Eye (tissue), 1 donor: ENCODE measurements at places on chromosomes 6 and 20.

- peak; percentile 53 for DNase-seq
Observed at GRCh38 chr6:134740473-134741199, 209.3 kb downstream of the ALDH8A1 start.

- DNase-seq, result no peak
Observed at GRCh38 chr20:23144856-23145255, 58.7 kb upstream of the CD93 start.

GRCh38 chr6:152846825-152847224 lies 96.2 kb downstream of the VIP start:
- DNase-seq, result no peak

- no peak for DNase-seq
Observed at GRCh38 chr6:10595731-10596664, 74.8 kb downstream of the GCNT2 start.

DNA sequence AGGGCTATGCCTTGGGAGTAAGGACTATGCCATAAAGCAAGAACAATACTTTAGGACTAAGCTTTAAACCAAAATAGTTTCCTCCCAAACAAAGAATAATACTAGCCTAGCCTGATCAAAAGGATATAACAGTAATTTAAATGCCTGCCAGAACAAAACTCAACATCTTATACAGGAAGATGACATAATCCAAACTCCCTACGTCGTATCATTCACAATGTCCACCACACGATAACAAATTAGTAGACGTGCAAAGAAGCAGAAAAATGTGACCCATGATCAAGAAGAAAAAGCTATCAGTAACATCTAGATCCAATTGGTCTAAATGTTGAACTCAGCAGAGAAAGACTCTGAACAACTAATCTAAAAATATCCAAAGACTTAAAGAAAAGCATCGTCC lies 65.8 kb downstream of the RSPH3 start:
- no peak for DNase-seq

DNA sequence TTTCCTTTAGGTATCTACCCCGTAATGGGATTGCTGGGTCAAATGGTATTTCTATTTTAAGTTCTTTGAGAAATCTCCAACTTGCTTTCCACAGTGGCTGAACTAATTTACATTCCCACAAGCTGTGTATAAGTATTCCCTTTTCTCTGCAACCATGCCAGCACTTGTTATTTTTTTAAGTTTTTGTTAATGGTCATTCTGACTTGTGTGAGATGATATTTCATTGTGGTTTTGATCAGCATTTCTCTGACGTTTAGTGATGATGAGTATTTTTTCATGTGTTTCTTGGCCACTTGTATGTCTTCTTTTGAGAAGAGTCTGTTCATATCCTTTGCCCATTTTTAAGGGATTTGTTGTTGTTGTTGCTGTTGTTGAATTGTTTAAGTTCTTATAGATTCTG lies 871.1 kb downstream of the KIF16B start:
- DNase-seq, result peak; percentile 11

DNA sequence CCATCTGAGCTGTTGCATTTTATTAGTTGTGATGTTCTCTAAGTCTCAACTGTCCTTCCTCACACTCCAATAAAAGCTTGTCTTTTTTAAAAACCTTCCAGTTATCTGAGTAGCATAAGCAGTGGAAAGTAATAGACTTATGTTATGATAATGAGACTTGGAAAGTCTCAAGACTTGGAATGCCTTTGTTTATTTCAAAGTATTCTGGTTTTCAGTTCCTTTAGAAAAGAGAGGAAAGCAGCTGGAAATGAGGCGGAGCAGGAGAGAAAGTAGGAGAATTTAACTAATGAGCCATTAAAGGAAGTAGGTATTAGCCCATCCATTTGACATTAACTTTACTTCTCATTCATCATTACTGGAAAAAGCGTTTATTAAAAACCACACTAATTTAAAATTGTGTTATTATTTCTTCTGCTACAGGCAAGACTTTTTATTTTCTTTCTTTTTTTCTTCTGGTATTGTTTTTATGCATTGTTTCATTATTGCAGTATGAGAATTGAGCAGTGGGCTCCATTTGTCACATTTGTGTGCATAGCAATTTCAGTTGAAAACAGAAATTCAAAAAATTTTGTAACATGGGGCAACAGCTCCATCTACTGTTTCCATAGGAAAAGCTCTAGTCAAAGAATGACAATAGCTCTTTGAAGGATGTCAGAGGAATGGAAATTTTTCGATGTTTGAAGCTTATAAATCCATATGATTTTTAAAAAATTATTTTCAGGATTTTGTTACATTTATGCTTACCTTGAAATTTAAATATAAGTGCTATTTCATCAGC lies 194.8 kb downstream of the COL9A1 start:
- peak; percentile 90 for DNase-seq

- no peak for DNase-seq
Observed at GRCh38 chr20:49519777-49520359, 37.4 kb upstream of the KCNB1 start.

GRCh38 chr20:7305976-7306375 lies 538.5 kb downstream of the BMP2 start:
- no peak for DNase-seq

GRCh38 chr6:30511169-30511546 lies 21.8 kb downstream of the HLA-E start:
- DNase-seq, result no peak

- no peak for DNase-seq
Observed at GRCh38 chr6:168439794-168440450, 1.1 kb upstream of the SMOC2 start.

- no peak for DNase-seq
Observed at GRCh38 chr6:42403831-42404230, 47.9 kb downstream of the TRERF1 start.

DNA sequence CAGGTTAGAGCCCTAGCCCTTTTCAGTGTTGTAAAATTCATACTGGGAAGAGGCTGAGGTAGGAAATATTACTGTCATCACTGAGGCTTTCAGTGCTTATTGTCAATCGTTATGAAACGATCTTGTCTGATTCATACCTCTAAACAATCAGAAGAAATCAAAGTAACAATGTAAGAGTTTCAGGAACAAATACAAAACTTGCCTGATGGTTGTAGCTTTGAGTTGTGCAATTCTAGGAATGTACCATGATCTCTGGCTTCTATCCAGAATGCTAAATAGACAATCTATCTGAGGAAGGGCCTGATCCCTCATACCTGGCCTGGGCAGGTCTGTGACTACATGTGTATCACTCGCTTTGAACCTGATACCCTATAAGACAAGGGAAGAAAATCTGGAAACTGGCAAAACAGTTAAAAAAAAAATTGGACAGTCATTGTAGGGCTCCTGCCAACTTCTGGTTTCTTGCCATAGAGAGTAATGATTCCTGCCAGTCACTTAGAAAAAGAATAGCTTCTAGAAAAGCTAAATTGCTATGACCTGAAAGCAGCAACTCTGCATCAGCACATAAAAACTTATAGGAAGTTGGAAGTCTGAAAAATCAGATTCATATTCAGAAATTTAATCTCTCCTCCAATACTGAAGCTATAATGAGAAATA lies 234.7 kb downstream of the BTBD9 start:
- DNase-seq, result no peak

- DNase-seq, result no peak
Observed at GRCh38 chr20:41352106-41352505, 11.5 kb downstream of the LPIN3 start.

DNA sequence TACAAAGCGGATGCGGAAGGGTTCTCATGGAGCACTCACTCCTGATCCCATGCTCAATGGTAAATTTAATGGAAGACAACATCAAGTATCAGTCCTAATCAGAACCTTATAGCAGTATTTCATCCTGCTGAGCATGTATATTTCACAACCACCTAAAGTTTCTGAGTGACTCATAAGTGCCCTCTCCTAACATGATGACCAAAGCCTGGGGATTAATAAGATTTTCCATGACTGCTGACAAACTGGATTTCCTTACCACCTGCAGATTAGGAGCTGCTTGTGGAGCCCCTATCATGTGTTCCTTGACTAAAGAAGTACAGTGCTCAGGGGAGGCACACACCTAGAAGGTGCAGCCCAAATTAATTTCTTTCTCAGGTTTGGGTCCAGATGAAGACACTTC lies 112.8 kb downstream of the INSM1 start:
- no peak for DNase-seq

DNA sequence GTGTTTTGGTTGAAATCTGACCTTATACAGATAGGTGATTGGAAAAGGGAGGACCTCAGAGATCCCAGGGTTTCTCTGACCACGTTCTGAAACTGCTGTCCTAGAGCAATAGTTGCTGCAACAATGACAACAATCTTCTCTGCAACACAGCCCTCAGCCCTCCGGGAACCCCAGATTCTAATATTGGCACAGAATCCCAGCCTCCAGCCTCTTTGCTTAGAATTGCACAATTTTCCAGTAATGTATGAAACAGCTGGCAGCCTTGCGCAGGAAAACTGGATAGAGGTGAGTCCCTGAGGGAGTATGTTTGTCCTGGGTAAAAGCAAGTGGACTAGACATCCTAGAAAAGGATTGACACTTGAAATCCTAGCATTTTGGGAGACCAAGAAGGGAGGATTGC lies 30.4 kb upstream of the PNRC1 start:
- no peak for DNase-seq

GRCh38 chr20:45878076-45878761 lies 2.8 kb upstream of the ZSWIM1 start:
- DNase-seq, result peak; percentile 35

- DNase-seq, result peak; percentile 37
Observed at GRCh38 chr6:93343476-93343875, 75.9 kb downstream of the EPHA7 start.

- DNase-seq, result no peak
Observed at GRCh38 chr6:3072798-3073197, 4.5 kb downstream of the RIPK1 start.

DNA sequence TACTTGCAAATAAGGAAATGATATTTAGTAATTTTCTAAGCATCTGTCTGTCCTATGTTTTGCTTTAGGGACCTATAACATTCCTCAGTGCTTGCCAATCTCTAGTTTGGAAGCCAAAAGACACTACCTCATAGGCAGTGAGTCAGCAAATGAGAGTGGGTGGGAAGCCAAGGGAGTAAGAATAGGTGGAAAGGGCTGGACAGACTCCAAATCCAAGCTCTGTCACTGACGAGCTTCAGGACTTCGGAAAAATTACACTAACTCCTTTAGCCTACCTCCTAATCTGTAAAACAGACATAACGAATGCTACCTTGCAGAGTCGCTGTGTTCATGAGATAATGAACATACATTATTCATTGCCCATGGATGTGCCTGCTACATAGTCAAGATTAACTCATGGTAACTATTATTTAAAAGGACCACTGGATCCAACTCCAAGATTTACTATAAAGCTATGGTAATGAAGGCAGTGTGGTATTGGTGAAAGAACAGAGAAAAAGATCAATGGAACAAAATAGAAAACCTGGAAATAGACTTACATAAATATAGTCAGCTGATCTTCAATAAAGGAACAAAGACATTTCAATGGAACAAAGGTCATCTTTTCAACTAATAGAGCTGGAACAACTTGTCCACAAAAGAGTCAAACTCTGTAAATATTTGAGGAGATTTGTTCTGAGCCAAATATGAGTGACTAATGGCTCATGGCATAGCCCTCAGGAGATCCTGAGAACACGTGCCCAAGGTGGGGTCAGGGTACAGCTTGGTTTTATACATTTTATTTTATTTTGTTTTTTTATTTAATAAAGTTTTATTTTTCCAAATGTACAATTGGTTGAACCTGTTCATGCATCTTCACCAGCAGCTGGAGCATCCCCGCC lies 64.1 kb downstream of the FAM50B start:
- DNase-seq, result peak; percentile 69

DNA sequence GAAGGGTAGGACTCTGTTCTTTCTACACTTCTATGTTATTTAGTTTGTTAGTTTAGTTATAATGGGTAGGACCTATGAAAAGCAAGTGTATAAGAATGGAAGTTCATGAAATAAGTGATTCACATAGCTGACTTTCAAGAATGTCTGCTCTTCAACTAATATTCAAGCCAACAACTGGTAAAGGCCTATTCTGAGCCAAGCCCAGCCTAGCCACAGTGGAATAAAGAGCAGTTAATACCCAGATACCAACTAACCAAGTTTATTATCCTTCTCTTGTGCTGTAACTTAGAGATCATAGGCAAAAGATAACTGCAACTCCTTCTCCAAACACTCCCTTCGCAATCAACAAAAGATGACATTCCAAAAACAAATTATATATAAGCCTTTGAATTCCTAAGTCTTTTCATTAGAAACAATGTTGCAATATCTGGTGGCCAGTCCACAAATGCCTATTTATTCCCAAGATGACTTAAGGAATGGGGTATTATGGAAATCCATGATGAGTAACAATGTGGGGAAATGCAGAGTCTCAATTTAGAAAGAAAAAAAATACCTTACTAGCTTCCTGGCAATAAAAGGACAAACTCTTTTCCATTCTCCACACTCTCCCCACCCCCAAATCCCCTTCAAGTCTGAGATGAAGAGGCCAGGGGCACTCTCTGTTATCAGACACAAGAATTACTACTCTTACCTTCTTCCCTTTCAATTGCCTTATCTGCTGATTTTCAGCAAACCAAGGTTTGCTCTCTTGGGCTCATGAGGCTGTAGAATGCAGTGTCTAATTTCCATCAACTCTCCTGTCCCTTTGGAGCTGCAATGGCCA lies 27.4 kb downstream of the BTBD9 start:
- DNase-seq, result no peak

GRCh38 chr6:132412656-132413498 lies 11.6 kb upstream of the MOXD1 start:
- DNase-seq, result no peak

GRCh38 chr20:62476056-62476838 lies 452 bp upstream of the GATA5 start:
- peak; percentile 68 for DNase-seq
